ENCODE measurements at places on chromosomes 2 and 18. TPM values are rescaled to one million over a fixed set of nuclear protein-coding genes. Genes with fewer than 3 reads are reported as not detected.

Gene GTF2A1L
- polyA plus RNA-seq: 0.79 TPM

Gene GATA6
- 13.8 TPM for polyA plus RNA-seq

Gene ADAM23
- polyA plus RNA-seq: 4.9 TPM

Gene CD8B
- 0.71 TPM for polyA plus RNA-seq

Gene POTEJ
- not detected for polyA plus RNA-seq

Gene HNMT
- polyA plus RNA-seq: 83.6 TPM

Gene TSPYL6
- 0.13 TPM for polyA plus RNA-seq

Gene KCTD1
- 74.4 TPM for polyA plus RNA-seq

Gene FOXI3
- polyA plus RNA-seq: 0.17 TPM

Gene KCNK3
- 3.6 TPM for polyA plus RNA-seq

Gene NEU2
- polyA plus RNA-seq: not detected

Gene SKA1
- 5.7 TPM for polyA plus RNA-seq

Gene NDUFV2
- 130 TPM for polyA plus RNA-seq

Gene FBXO36
- 6.9 TPM for polyA plus RNA-seq

Gene CABLES1
- 25.5 TPM for polyA plus RNA-seq

Gene TEX44
- polyA plus RNA-seq: not detected

Gene RESP18
- not detected for polyA plus RNA-seq

Gene ATG16L1
- polyA plus RNA-seq: 26.3 TPM

Gene ABCB11
- 0.07 TPM for polyA plus RNA-seq

Gene GKN1
- polyA plus RNA-seq: not detected

Gene MARCO
- 0.18 TPM for polyA plus RNA-seq

Gene SKOR2
- not detected for polyA plus RNA-seq

Gene SP5
- 1.1 TPM for polyA plus RNA-seq

Gene ZSWIM2
- polyA plus RNA-seq: not detected

Gene FLACC1
- 0.48 TPM for polyA plus RNA-seq

Gene TMEM37
- polyA plus RNA-seq: 45.1 TPM

Gene IL36B
- not detected for polyA plus RNA-seq

Gene FAM237A
- polyA plus RNA-seq: not detected

Gene SPP2
- polyA plus RNA-seq: not detected

Gene ERBB4
- polyA plus RNA-seq: 39.4 TPM

Gene CNTNAP5
- not detected for polyA plus RNA-seq

Gene SCYGR4
- polyA plus RNA-seq: not detected

Gene CXCR1
- not detected for polyA plus RNA-seq

Gene KCNJ13
- 2.4 TPM for polyA plus RNA-seq

Gene RALB
- 88.0 TPM for polyA plus RNA-seq

Gene UGT1A5
- polyA plus RNA-seq: not detected

Gene VWA3B
- 0.25 TPM for polyA plus RNA-seq
